Right lung (tissue), 10 donors: ENCODE measurements at places on chromosomes 7 and 10. TPM values are rescaled to one million over a fixed set of nuclear protein-coding genes. Genes with fewer than 3 reads are reported as not detected.

Gene MICALL2
- polyA plus RNA-seq, result 19.1 TPM

Gene GNG11
- 40.2 TPM for polyA plus RNA-seq

Gene AOC1
- polyA plus RNA-seq, result 0.53 TPM

DNA sequence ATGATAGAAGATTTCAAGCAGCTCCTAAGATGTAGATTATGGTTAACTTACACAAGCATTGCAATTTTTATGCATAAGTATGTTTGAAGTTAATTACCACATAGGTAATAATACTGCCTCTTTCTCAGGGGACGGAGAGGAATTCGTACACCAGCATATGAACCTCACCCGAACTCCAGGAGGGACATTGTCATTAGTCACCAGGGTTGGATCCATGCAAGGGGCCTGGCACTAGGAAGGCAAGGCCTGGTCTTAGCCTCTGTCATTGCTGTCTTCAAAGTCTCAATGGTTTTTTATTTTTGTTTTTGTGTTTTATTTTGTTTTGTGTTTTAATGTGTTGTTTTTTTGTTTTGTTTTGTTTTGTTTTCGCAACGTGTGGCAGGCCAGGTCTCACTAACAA lies 145.6 kb upstream of the PPP2R2D start:
- DNase-seq, result no peak

- DNase-seq, result no peak
Measured at GRCh38 chr7:26397796-26398426, 106.2 kb downstream of the SNX10 start.

GRCh38 chr7:16715928-16716327 lies 37.6 kb upstream of the TSPAN13 start:
- no peak for DNase-seq
